Osteoblast (primary cell): ENCODE measurements at places on chromosomes 4 and X. TPM values are rescaled to one million over a fixed set of nuclear protein-coding genes. Genes with fewer than 3 reads are reported as not detected.

MTHFD2L gene
- total RNA-seq, result 10.3 and 13.0 TPM in 2 replicates

FAM90A26 gene
- total RNA-seq, result not detected in 2 replicates

VCX gene
- total RNA-seq, result not detected in 2 replicates

- peaks cover 11% of the 10 kb centered on the region for H3K4me1 ChIP-seq
- no peak overlapping the region for H3K4me3 ChIP-seq
- DNase-seq, result no peak
- H3K36me3 ChIP-seq, result no peaks in the 10 kb centered on the region
Measured at GRCh38 chr4:39228377-39228776, 46.0 kb downstream of the WDR19 start.

DNA sequence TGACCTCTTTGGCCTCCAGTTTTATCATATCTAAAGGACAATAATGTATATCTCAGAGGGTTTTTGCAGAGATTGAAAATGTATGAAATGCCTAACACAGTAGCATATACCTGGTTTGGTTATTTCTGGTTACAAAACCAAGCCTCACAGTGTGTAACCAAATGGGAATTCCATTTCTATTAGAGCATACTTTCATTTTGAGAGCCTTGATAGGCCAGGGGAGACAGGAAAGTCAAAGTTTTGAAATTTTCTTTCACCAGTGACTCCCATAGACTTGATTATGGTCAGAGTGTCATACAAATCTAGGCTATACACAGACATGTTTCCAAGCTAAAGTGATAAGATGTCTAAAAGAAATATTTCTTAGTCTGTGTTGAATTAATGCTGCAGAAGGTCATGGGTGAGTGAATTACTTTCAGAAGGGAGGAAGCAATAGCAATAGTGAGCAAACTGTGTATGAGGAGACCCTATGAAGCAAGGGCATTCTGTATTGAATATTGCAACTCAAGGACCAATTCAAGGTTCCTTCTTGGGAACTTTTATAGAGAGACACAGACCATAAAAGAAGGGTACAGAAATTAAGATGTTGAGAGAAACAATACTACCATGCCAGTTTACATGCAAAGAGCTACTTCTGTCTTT is 151.1 kb downstream of the PDE5A start:
- H3K36me3 ChIP-seq, result peaks cover 21% of the 10 kb centered on the region
- no peak overlapping the region for H3K4me3 ChIP-seq
- H3K27ac ChIP-seq, result no peak overlapping the region
- no peaks in the 10 kb centered on the region for H3K4me1 ChIP-seq

SSX2 gene
- not detected in 2 replicates for total RNA-seq

TLR10 gene
- total RNA-seq, result under 0.01 TPM in 1 of 2 replicates, not detected in the other

PRDX4 gene
- 253 and 284 TPM in 2 replicates for total RNA-seq

F9 gene
- not detected in 2 replicates for total RNA-seq

- no peak overlapping the region for H3K27ac ChIP-seq
- no peaks in the 10 kb centered on the region for H3K27me3 ChIP-seq
- H3K4me1 ChIP-seq, result peaks cover 32% of the 10 kb centered on the region
- no peak for DNase-seq
- no peak overlapping the region for H3K4me3 ChIP-seq
- H3K36me3 ChIP-seq, result no peaks in the 10 kb centered on the region
Measured at GRCh38 chr4:145840162-145840768, 98.4 kb downstream of the ZNF827 start.

DNA sequence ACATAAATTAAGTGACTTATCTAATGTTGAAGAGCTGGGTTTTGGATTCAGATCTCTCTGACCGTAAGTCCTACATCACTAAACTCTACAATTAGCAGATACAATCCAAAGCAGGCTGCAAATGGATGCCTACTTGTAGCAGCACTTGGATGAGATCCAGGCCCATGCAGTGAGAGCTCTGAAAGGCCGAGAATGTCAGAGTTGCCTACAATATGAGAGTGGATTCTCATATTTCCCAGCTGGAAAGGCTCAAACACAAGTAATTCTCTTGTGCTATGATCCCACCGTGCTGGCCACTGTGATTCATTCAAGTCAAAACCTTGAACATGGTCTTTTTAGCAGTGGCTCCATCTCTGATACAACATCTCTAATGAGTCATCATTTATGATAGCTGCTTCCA is 125.4 kb upstream of the CHRDL1 start:
- no peak overlapping the region for H3K4me3 ChIP-seq
- DNase-seq, result no peak
- no peaks in the 10 kb centered on the region for H3K36me3 ChIP-seq
- H3K27ac ChIP-seq, result no peak overlapping the region

GRCh38 chr4:3401436-3402171 is 40.2 kb upstream of the HGFAC start:
- DNase-seq, result peak; percentile 83
- H3K27ac ChIP-seq, result peak overlapping the region; percentile 96
- H3K36me3 ChIP-seq, result no peaks in the 10 kb centered on the region
- H3K4me1 ChIP-seq, result peaks cover 20% of the 10 kb centered on the region
- no peaks in the 10 kb centered on the region for H3K27me3 ChIP-seq
- H3K4me3 ChIP-seq, result no peak overlapping the region

GRCh38 chrX:68299898-68300297 is 133.4 kb downstream of the OPHN1 start:
- H3K27me3 ChIP-seq, result no peaks in the 10 kb centered on the region
- no peaks in the 10 kb centered on the region for H3K4me1 ChIP-seq
- no peak for DNase-seq
- H3K36me3 ChIP-seq, result no peaks in the 10 kb centered on the region

DNA sequence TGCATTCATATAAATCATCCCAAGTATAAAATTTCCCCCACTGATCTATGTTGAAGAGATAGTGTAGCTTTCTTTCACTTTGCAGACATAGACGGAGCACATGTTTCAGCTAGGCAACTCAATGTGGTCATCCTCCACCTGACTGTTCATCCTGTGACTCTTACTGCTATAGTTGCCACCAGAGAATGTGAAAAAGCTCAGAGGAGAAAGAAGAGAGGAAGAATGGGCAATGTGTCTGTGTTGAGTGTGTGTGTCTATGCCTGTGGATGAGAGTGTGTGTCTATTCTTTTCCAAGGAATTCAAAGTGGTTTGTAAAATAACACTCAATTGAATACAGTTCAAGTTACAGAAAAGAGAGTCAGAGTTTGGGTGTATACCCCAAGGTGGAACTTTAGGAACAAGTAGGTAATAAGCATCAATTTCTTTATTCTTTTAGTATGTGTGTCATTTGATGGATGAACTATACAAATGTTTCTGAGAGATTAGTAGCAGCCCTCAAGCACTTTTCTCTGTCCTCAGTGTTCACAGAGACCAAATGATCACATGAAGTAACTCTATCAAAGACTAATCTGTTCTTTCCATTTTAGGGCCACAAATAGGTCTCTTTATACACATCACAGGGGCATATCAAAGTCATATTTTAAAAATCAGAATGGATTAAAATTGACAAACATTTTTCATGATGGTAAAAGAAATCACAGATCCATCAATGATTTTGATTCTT is 2.3 kb downstream of the SNCA start:
- no peaks in the 10 kb centered on the region for H3K4me1 ChIP-seq
- no peak overlapping the region for H3K27ac ChIP-seq
- H3K36me3 ChIP-seq, result no peaks in the 10 kb centered on the region

GRCh38 chrX:41339148-41339547 is 5.2 kb downstream of the DDX3X start:
- H3K4me3 ChIP-seq, result no peak overlapping the region
- DNase-seq, result no peak
- no peak overlapping the region for H3K27ac ChIP-seq
- no peaks in the 10 kb centered on the region for H3K27me3 ChIP-seq
- H3K4me1 ChIP-seq, result peaks cover 15% of the 10 kb centered on the region

NAT8L gene
- under 0.01 TPM in 2 replicates for total RNA-seq

- no peaks in the 10 kb centered on the region for H3K36me3 ChIP-seq
- H3K27ac ChIP-seq, result no peak overlapping the region
- no peak for DNase-seq
- no peak overlapping the region for H3K4me3 ChIP-seq
- H3K27me3 ChIP-seq, result peaks cover 6% of the 10 kb centered on the region
Measured at GRCh38 chr4:76003035-76003434, 4.3 kb downstream of the CXCL9 start.

GATA1 gene
- not detected in 2 replicates for total RNA-seq

DNA sequence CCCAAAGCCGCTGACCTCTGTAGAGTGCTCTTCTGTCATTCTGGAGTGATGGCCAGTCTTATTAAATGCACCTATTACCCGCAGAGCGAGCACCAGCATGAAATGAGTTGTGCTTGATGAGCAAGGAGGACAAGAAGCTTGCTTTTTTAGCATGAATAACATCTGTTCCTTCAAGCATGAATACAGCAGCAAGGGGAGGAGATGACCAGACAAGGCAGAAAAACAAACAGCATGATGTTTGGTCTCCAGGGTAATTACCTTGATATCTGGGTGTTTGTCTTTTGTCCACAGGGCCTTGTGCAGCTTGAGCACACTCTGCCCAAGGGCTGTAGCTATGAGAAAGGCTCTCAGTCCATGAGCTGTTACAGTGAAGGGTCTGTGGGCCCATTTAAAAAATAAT is 324.8 kb upstream of the DDX53 start:
- H3K4me1 ChIP-seq, result no peaks in the 10 kb centered on the region
- H3K27me3 ChIP-seq, result no peaks in the 10 kb centered on the region
- no peaks in the 10 kb centered on the region for H3K36me3 ChIP-seq
- no peak overlapping the region for H3K4me3 ChIP-seq
- DNase-seq, result no peak

SHROOM4 gene
- 1.8 and 2.2 TPM in 2 replicates for total RNA-seq

DNA sequence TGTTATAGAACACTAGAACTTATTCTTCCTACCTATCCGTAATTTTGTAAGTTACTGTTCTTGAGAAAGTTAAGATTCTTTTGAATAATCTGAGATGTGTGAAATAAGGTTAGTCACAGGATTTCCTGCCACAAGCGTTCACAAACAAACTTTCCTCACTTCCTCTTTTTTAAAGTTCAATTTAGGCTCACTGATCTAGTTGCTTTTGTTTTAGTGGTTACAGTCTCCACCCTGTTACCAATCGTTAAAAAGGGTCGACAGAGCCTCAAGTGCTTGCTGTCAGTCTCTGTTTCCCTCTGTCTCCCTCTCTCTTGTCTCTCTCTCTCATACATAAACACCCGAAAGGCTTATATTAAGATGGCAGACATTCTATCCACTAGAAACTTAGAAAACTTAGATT is 35.9 kb upstream of the STK26 start:
- H3K4me3 ChIP-seq, result no peak overlapping the region
- no peak overlapping the region for H3K27ac ChIP-seq
- peak; percentile 5 for DNase-seq
- H3K4me1 ChIP-seq, result no peaks in the 10 kb centered on the region
- H3K36me3 ChIP-seq, result no peaks in the 10 kb centered on the region

DNA sequence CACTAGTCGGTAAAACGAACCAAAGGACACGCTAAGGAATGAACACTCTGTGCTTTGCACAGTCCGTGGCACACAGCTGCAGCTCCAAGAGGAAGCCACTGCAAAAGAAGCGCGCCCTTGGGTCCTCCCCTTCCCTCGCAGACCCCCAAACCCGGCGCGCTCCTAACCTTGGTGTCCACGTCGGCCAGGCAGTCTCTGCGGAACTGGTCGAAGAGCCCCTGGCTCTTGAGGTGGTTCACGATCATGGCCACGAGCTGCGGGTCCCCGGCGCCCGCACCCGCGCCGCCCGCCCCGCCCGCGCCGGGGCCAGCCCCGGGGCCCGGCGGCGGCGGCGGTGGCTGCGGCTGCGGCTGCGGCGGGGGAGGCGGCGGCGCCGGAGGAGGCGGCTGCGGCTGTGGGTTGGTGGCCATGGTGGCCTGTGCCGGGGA is 333 bp downstream of the BOD1L1 start:
- H3K27me3 ChIP-seq, result no peaks in the 10 kb centered on the region
- H3K4me1 ChIP-seq, result peaks cover 17% of the 10 kb centered on the region
- no peak for DNase-seq
- peak overlapping the region; percentile 87 for H3K27ac ChIP-seq

- no peaks in the 10 kb centered on the region for H3K36me3 ChIP-seq
- H3K27me3 ChIP-seq, result no peaks in the 10 kb centered on the region
- H3K4me1 ChIP-seq, result no peaks in the 10 kb centered on the region
- DNase-seq, result no peak
- no peak overlapping the region for H3K4me3 ChIP-seq
Measured at GRCh38 chrX:97882306-97882705, 998.6 kb downstream of the RPA4 start.

DNA sequence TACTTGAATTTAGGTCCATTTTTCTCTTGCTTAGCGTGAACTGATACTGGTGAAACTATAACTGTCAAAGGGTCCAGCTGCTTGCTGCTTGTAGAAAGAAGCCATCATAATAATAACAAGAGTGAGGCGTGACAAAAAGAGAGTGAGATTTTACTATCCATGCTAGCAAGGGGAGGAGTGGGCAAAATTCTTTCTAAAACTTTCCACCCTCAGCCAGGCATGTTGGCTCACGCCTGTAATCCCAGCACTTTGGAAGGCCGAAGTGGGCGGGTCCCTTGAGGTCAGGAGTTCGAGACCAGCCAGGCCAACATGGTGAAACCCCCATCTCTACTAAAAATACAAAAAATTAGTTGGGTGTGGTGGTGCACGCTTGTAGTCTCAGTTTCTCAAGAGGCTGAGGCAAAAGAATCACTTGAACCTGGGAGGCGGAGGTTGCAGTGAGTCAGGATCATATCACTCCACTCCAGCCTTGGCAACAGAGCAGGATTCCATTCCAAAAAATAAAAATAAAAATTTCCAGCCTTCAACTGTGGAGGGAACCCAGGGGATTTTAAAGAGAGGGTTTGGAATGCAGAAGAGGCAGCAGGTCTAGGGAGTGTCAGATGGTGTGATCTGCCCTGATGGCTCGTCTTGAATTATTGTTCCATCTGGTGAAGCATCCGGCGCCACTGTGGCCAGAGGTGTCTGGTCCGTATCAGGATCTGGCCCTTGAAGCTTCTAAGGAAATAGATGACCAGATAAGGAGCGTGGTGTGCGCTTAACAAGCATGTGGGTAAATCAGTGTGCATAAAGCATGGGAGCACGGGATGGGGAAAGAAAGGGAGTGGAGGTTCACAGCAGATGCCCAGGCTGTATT is 51.8 kb downstream of the LRP2BP start:
- peak; percentile 68 for DNase-seq
- no peak overlapping the region for H3K4me3 ChIP-seq

DNA sequence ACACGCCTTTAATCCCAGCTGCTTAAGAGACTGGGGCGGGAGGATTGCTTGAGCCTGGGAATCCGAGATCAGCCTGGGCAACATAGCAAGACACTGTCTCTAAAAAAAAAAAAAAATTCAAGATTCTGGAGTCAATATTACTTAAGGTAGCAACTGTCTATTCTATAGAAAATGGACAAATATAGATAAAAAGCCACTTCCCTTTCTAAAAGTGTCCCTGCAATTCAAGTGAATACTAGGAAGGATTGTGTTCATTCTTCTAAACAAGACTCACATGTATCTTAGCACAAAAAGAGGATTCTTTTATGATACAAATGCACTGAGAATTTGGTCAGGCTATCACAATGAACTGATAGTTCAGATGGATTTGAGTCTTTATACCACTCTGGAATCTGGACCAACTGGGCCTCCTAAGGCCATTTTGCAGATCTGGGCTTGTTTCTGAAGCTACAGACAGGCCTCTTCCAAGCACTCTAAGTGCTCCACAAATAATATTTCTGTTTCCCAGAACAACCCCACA is 7.0 kb downstream of the PKD2 start:
- peaks cover 3% of the 10 kb centered on the region for H3K36me3 ChIP-seq
- H3K4me1 ChIP-seq, result peaks cover 62% of the 10 kb centered on the region
- no peak overlapping the region for H3K27ac ChIP-seq
- DNase-seq, result no peak
- no peak overlapping the region for H3K4me3 ChIP-seq
- no peaks in the 10 kb centered on the region for H3K27me3 ChIP-seq
